ENCODE measurements at places on chromosomes 2 and 18.
A peak's percentile ranks its signal among the peaks of the same experiment; 100 is the strongest.

- peaks cover 4% of the 10 kb centered on the region for H3K4me1 ChIP-seq
- peak overlapping the region; percentile 100 for H3K27ac ChIP-seq
- H3K36me3 ChIP-seq: no peaks in the 10 kb centered on the region
- H3K4me3 ChIP-seq: peak overlapping the region; percentile 86
- H3K27me3 ChIP-seq: no peaks in the 10 kb centered on the region
Observed at GRCh38 chr2:191676790-191677645, 918 bp upstream of the NABP1 start.

DNA sequence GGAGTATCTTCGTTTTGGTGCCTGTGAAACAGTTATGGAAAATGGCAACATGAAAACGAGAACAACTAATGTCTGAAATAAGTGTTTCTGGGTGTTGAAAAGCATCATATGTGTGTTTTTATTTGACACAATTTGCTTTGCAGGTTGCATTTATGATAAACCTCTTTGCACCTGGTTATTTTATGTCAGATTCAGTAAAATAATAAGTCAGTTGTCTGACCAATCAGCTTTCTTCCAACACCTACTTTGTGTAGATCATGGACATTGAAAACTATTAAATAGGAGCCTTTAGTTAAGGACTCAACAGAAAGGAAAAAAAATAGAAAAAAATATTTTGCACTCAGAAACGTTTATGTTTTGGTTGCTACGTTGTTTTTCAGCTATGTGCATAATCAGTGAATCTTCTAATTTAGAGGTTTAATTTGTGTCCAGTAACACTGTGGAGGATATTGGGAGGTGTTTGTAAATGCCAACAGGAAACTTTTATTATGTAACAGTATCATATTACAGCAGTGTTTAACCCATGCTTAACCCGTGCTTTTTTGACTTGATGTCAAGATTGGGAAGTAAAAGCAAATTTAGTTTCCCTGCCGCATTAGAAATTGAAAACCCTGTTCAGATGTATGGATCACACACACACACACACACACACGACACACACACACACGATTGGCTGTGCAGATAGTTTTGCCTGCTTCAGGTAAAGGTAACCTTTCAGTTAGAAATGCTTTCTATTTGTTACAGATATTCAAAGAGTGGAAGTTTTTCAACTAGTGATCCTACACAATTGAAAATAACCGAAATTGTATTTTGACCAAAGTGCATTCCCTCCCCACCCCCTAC, 2.6 kb downstream of the PKP4 start:
- no peaks in the 10 kb centered on the region for H3K27me3 ChIP-seq
- H3K4me3 ChIP-seq: peak overlapping the region; percentile 83
- DNase-seq: no peak
- no peak overlapping the region for H3K27ac ChIP-seq

DNA sequence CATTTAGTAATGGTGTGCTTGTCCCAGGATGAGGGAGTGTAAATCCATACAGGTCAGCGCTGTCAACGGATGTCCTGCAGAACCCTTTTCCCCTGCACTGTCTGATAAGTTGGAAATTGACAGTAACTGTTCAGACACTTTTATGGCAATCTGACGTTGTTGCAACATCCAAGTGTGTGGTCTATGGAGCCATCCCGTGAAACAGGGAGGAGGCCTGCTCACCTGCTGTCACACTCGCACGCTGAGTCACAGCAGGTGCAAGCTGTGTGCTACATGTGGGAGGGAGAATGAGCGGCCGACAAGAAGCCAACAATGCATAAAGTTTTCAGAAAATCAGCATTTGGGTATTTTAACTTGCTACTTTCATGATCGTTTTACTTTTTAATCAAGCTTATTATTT, 43.7 kb upstream of the RMDN2 start:
- H3K27me3 ChIP-seq: no peaks in the 10 kb centered on the region
- no peak overlapping the region for H3K4me3 ChIP-seq
- no peak overlapping the region for H3K27ac ChIP-seq
- DNase-seq: no peak

- H3K36me3 ChIP-seq: no peaks in the 10 kb centered on the region
- H3K4me3 ChIP-seq: no peak overlapping the region
- no peaks in the 10 kb centered on the region for H3K4me1 ChIP-seq
- DNase-seq: no peak
- no peaks in the 10 kb centered on the region for H3K27me3 ChIP-seq
Observed at GRCh38 chr2:214156971-214157370, 253.9 kb upstream of the VWC2L start.

DNA sequence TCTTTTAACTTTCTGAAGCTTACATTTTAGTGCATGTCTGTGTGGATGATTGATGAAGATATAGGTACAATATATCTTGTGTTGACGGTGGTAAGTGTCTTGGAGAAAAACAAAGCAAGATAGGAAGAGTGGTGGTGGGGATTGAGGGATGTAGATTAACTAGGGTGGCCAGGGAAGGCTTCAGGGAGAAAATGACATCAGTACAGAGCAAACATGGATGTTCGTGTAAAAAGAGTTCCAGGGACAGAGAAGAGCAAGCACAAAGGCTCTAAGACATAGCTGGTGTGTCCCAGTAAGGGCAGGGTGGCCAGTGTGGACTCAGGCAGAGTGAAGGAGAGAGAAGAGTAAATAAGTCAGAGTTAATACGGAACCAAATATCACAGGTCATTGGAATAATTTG, 2.7 kb upstream of the CERS6 start:
- no peaks in the 10 kb centered on the region for H3K36me3 ChIP-seq
- H3K27ac ChIP-seq: no peak overlapping the region
- no peaks in the 10 kb centered on the region for H3K27me3 ChIP-seq
- H3K4me1 ChIP-seq: no peaks in the 10 kb centered on the region
- no peak overlapping the region for H3K4me3 ChIP-seq

GRCh38 chr2:187550857-187551256, 3.4 kb downstream of the TFPI start:
- H3K4me3 ChIP-seq: peak overlapping the region; percentile 67
- H3K27ac ChIP-seq: peak overlapping the region; percentile 49
- peaks cover 17% of the 10 kb centered on the region for H3K4me1 ChIP-seq
- no peaks in the 10 kb centered on the region for H3K36me3 ChIP-seq
- no peak for DNase-seq

- no peak overlapping the region for H3K4me3 ChIP-seq
- no peaks in the 10 kb centered on the region for H3K36me3 ChIP-seq
- peaks cover 3% of the 10 kb centered on the region for H3K27me3 ChIP-seq
- DNase-seq: peak; percentile 61
Observed at GRCh38 chr2:64338910-64339500, 115.0 kb upstream of the LGALSL start.

DNA sequence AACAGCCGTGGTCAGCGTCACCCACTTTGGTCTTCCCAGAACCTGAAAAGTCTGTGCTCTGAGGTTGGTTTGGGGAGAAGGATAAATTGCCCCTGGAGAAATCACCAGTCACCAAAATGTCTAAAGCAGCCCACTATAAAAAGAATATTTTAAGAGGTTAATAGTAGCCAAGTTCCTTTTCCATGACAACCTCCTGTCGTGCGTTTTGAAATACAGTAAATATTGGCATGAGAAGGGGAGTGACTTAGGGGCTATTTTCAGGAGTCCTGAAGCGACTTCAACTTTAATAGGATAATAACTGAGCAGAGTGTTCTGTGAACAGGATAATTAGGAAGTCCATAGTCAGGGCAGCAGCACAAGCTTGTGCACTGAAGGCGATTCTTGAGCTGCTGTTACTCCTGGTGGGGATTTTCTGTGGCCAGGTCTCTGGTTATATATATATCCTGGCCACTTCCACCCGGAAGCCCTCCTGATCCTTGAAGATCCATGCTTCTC, 49.3 kb downstream of the RNF144A start:
- no peaks in the 10 kb centered on the region for H3K4me1 ChIP-seq
- no peak overlapping the region for H3K4me3 ChIP-seq
- H3K27ac ChIP-seq: no peak overlapping the region
- no peaks in the 10 kb centered on the region for H3K27me3 ChIP-seq
- no peak for DNase-seq

GRCh38 chr18:39389800-39390379, 1824.3 kb upstream of the CELF4 start:
- no peak overlapping the region for H3K27ac ChIP-seq
- no peak for DNase-seq
- H3K36me3 ChIP-seq: no peaks in the 10 kb centered on the region
- no peak overlapping the region for H3K4me3 ChIP-seq

DNA sequence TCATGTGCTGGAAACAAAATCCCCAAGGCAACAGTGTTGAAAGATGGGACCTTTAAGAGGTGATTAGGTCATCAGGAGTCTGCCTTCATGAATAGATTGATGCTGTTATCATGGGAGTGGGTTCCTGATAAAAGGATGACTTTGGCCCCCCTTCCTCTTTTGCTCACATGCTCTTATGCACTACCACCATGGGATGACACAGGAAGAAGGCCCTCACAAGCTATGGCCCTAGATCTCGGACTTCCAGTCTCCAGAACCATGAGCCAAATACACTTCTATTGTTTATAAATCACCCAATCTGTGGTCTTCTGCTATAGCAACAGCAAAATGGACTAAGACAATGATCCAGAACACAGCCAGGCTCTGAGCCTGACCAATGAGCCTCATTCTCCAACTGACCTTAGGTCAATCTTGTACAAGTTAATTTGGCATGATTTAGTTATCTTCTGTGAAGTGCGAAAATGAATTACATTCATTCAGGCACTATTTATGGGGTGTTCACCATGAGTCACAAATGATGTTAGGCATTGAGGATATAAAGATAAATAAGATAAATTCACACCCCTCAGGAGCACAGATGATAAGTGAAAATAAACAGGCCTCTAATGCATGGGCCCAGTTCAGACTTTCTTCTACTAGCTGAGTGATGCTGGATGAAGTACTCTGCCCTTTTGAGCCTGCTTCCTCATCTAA, 37.7 kb upstream of the NT5C1B start:
- no peak overlapping the region for H3K27ac ChIP-seq
- H3K27me3 ChIP-seq: no peaks in the 10 kb centered on the region
- peaks cover 10% of the 10 kb centered on the region for H3K4me1 ChIP-seq

GRCh38 chr2:217939220-217939619, 63.6 kb downstream of the TNS1 start:
- no peak overlapping the region for H3K4me3 ChIP-seq
- no peak overlapping the region for H3K27ac ChIP-seq
- H3K27me3 ChIP-seq: no peaks in the 10 kb centered on the region
- DNase-seq: no peak
- H3K4me1 ChIP-seq: peaks cover 61% of the 10 kb centered on the region
- H3K36me3 ChIP-seq: peaks cover 2% of the 10 kb centered on the region

DNA sequence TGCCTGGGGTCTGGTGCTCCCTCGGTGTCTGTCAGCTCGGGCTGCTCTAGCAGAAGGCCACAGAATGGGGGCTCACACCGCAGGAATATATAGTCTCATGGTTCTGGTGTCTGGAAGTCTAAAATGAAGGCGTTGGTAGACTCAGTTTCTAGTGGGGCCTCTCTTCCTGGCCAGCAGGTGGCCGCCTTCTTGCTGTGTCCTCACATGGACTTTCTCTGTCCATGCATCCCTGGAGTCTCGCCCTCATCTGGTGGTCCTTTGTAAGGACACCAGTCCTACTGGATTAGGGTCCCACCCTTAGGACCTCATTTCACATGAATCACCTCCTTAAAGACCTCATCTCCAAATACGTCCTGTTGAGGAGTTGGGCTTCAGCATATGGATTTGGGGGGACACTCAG, 65.7 kb downstream of the RRM2 start:
- no peaks in the 10 kb centered on the region for H3K27me3 ChIP-seq
- peak; percentile 37 for DNase-seq
- H3K4me3 ChIP-seq: no peak overlapping the region
- H3K27ac ChIP-seq: no peak overlapping the region
- no peaks in the 10 kb centered on the region for H3K36me3 ChIP-seq

- no peaks in the 10 kb centered on the region for H3K36me3 ChIP-seq
- no peak overlapping the region for H3K27ac ChIP-seq
- no peak overlapping the region for H3K4me3 ChIP-seq
- H3K27me3 ChIP-seq: no peaks in the 10 kb centered on the region
- no peak for DNase-seq
Observed at GRCh38 chr2:2083113-2083758, 247.8 kb downstream of the MYT1L start.
